ENCODE measurements at places on chromosomes 12 and 14. TPM values are rescaled to one million over a fixed set of nuclear protein-coding genes. Genes with fewer than 3 reads are reported as not detected.
A peak's percentile ranks its signal among the peaks of the same experiment; 100 is the strongest.

- no peak for DNase-seq
Measured at GRCh38 chr14:89849931-89850330, 104.6 kb downstream of the EFCAB11 start.

The ASCL1 gene
- 0.32 TPM for total RNA-seq

DNA sequence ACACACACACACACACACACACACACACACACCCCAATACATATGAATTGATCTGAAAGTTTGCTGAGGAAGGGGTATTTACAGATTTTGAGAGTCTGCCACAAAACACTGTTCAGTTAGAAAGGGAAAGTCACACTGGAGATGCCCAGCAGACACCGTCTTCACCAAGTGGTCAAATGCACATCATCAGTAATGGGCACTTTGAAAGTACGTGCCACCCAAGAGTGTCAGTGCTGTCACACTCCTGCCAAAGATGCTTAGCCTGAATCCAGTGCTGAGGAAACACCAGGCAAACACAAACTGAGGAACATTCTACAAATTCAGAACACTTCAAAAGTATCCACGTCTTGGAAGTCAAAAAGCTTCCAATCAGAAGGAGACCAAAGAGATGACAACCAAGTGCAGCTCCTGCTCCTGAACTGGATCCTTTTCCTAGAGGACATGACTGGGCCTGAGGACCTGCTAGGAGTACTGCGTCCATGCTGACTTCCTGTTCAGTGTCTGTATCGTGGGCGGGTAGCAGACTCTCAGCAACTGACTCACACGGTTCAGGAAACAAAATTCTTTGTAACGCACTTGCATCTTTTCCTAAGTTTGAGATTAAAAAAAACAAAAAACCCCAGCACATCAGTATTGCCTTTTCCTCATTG lies 18.6 kb downstream of the PSMC1 start:
- DNase-seq = no peak

The RHEBL1 gene
- total RNA-seq = not detected

GRCh38 chr14:37094502-37094901 lies 77.9 kb downstream of the SLC25A21 start:
- DNase-seq = no peak

- no peak for DNase-seq
Measured at GRCh38 chr12:58358369-58358768, 417.0 kb downstream of the ATP23 start.

- no peak for DNase-seq
Measured at GRCh38 chr12:129063600-129063999, 210.3 kb downstream of the GLT1D1 start.

GRCh38 chr12:68378872-68379606 lies 46.9 kb upstream of the MDM1 start:
- peak; percentile 84 for DNase-seq

GRCh38 chr14:81341370-81341769 lies 58.8 kb downstream of the STON2 start:
- no peak for DNase-seq

The CTSG gene
- total RNA-seq = 9.8 TPM

- no peak for DNase-seq
Measured at GRCh38 chr12:81953541-81953940, 194.4 kb upstream of the PPFIA2 start.

GRCh38 chr12:4277857-4278256 lies 4.3 kb downstream of the CCND2 start:
- DNase-seq = no peak

- DNase-seq = no peak
Measured at GRCh38 chr14:21631084-21631483, 3.7 kb downstream of the OR10G2 start.

The SMARCC2 gene
- 51.1 TPM for total RNA-seq

DNA sequence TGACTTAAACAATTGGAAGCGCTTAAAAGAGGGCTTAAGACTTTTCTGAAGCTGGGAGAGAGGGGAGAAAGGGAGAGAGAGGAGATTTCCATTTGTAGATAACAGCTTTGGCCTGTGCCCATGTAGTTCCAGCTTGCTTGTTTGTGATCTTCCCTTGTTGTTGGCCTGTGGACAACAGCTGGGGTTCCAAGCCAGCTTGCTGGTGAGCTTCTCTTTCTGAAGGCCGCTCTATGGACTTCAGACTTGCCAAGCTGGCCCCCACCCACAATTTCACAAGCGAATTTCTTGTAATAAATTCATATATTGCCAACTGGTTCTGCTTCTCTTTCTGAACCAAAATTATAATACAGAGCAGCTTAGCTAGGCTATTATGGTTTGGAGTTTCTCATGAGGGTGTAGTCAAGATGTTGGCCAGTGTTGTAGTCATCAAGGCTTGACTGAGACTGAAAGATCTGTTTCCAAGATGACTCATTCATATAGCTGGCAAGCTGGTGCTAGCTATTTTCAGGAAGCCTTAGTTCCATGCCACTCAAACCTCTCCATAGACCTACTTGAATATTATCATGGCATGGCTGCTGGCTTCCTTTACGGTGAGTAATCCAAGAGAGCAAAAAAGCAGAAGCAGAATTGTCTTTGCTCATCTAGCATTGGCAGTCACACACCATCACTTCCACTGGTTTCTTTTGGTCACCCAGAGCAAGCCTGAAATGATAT lies 89.4 kb downstream of the ATP23 start:
- no peak for DNase-seq

DNA sequence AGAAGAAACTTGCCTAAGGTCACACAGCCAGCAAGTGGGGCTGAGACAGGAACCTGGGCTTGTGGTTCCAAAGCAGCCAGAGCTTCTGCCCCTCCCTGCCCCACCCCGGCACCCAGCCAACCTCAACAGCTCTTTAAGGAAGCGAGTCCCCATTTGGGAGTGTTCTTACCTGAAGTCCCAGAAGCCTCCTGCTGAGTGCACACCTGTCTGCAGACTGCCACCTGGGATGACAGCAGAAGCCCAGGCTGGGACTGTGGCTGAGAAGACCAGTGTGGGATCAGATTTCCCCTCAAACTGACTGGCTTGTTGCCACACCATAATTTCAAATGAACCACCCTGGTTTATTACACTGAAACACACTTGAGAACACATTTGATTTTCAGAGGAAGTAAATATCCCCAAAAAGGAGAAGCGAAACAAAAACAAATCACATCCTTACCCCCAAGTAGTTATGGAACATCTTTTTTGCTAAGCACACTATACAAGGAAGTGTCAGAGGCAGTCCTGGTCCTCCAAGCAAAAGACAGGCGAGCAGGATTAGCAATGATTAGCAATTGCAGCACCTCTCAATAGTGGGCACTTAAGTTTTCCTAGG lies 6.3 kb upstream of the RIN3 start:
- DNase-seq = no peak

DNA sequence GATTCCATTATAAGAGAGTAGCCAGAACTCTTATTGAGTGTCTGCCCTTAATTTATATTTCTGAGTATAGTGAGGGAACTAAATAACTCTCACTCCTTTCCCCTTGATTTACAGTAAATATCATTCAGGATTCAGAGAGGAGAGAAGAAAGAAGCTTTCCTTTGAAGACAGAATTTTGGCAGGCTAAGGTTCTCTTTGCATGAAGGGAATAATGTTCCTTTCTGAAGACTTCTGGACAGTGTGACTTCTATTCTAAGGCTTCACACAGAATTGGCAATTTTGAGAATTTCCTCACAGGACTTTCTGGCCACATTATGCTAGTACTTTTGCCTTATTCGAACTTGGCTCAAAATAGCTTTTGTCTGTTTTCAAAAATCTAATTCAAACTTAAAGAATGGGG lies 352.2 kb upstream of the FBXO33 start:
- no peak for DNase-seq

The HCAR1 gene
- total RNA-seq = 1.6 TPM

The DENR gene
- total RNA-seq = 49.4 TPM

The TMEM233 gene
- 1.4 TPM for total RNA-seq

The GUCY2C gene
- not detected for total RNA-seq

The A2M gene
- total RNA-seq = 428 TPM

DNA sequence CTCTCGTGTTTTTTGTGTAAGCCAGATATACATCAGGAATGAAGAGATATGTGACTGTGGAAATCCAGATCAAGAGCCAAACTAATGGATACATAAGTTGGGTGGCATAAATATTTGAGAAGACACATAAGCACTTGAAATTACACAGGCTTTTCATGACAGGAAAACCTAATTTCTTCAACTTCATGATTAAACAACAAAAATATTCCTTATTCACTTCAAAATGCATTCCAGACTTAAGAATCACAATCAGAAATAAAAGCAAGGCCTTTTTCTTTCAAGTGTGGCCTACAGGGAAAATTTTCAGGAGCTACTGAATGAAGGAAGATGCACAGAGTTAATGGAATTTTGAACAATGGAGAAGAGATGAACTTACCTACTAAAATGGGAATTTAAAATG lies 515.6 kb downstream of the FOXG1 start:
- DNase-seq = no peak

- no peak for DNase-seq
Measured at GRCh38 chr12:122235741-122236140, 9.9 kb upstream of the DIABLO start.

DNA sequence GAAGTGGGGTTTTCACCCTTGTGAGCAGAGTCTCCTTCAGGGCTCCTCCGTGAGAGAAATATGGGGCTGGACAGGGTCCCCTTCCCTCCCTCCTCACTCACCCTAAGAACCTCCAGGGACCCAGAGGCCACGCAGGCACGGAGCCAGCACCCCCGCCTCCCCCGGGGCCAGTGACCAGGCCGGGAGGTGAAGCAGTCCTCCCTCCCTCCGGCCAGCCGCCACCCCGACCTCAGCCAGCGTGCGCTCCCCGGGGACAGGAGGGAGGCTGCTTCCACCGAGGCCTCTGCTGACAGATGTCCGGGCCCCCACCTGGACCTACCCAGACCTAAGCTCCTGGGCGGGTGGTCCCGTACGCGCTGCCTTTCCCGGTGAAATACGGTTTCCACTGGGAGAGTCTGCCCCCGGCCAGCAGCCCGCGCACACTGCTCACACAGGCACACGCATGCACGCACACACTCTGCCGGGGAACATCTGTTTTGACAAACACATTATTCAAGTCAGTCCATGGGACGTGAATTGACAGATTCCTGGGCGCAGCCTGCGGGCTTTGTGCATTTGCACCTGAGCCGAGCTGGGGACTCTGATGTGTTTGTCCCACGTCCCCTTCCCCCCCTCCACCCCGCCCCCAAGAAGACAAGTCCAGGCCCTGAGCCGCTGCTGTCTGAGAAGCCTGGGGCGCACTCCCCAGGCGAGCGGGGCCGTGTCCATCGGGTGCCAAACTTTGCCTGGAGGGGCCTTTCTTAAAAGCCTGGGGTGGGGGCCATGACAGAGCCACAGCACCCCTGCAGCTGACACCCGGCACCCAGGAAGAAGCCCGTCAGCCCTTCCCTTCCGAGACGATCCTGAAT lies 725 bp downstream of the RIMBP2 start:
- DNase-seq = no peak

- DNase-seq = no peak
Measured at GRCh38 chr12:119940897-119941296, 48.1 kb upstream of the BICDL1 start.

The KRT1 gene
- total RNA-seq = 0.42 TPM

- no peak for DNase-seq
Measured at GRCh38 chr14:104587641-104588040, 8.1 kb downstream of the C14orf180 start.

DNA sequence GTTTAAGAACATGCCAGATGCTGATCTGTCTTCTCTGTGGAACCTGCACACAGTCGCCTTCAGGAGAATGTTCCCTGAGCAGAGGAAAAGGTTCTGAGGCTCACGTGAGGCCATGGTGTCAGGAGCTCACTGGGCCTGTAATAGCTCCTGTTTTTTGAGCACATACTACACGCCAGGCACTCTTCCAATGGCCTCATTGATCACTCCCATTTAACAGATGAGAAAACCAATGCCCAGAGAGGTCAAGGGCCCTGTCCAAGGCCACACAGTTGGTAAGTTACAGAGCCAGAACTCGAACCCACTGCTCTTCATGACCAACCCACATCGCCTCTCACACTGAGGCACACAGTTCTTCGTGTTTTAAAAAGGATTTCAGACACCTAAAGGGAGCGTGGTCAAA lies 7.3 kb upstream of the HHIPL1 start:
- no peak for DNase-seq

The FSCB gene
- total RNA-seq = 0.90 TPM

The SALL2 gene
- 6.4 TPM for total RNA-seq

- DNase-seq = no peak
Measured at GRCh38 chr14:56570295-56570694, 9.3 kb upstream of the TMEM260 start.

GRCh38 chr14:77190977-77191376 lies 9.4 kb downstream of the TMEM63C start:
- no peak for DNase-seq

DNA sequence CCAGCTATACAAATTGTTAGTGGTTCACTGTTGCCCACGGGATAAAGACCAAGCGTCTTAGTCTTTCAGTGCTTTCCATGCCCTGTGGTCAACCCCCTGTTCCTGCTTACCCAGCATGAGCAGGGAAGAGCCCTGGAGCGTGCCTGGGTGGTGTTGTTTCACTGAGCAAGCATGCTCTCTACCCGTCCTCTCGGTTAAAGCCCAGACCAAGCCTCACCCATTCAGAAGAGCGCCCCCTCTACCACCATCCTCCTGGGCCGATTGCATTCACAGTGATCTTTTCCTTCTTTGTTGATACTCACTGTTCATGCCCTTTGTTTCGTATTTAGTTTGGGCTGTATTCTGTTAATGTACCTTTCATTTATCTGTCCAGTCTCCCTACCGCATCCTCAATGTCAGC lies 25.1 kb downstream of the DYRK4 start:
- DNase-seq = no peak

GRCh38 chr14:101828046-101828445 lies 66.5 kb downstream of the PPP2R5C start:
- DNase-seq = no peak

- DNase-seq = no peak
Measured at GRCh38 chr12:119296535-119296934, 38.0 kb upstream of the CCDC60 start.

The TRPV4 gene
- total RNA-seq = 0.90 TPM

- no peak for DNase-seq
Measured at GRCh38 chr12:70398862-70399261, 32.8 kb downstream of the KCNMB4 start.

DNA sequence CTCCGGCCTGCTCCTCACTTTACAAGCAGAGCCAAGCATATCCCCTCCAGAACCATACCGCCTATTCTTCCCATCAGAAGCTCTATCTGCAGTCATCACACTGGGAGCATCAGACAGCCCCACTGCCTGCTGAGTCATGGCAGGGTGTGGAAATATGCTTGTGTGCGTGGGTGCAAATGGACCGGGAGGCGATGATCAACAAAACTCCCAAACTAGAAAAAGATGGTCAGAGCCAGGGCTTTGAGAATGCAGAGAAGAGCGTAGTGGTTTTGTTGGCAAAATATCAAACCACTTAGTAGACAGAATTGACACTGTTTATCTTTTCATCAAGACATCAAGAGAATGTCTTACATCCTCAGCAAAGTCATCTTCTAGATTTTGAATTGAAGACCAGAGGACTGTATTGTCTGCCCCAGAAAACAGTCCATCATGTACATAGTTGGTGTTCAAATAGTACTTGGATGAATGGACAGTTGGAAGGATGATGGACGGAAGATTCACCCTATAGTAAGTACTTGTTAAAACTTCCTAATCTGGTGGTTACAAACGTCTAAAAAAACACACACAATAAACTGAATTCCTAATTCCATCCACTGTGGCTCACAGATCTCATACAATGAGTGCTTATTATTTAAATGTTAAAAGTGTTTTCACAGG lies 54.9 kb downstream of the VWF start:
- no peak for DNase-seq

- DNase-seq = peak; percentile 45
Measured at GRCh38 chr12:47276621-47277309, 197.0 kb upstream of the AMIGO2 start.

The DIO3 gene
- total RNA-seq = 1.8 TPM

Data from urinary bladder (tissue), 4 donors.